ENCODE measurements at places on chromosomes 6 and 20.

DNA sequence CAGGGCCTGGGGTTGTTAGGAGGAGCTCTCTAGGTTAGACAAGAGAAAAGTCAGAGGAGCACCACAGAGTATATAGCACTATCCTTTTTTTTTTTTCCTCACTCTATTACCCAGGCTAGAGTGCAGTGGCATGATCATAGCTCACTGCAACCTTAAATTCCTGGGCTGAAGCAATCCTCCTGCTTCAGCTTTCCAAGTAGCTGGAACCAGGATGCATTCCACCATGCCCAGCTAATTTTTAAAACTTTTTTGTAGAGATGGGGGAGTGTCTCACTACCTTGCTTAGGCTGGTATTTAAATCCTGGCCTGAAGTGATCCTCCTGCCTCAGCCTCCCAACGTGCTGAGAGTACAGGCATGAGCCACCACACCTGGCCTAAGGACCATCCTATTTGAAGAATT, 19.3 kb upstream of the AKIRIN2 start:
- no peak for DNase-seq

DNA sequence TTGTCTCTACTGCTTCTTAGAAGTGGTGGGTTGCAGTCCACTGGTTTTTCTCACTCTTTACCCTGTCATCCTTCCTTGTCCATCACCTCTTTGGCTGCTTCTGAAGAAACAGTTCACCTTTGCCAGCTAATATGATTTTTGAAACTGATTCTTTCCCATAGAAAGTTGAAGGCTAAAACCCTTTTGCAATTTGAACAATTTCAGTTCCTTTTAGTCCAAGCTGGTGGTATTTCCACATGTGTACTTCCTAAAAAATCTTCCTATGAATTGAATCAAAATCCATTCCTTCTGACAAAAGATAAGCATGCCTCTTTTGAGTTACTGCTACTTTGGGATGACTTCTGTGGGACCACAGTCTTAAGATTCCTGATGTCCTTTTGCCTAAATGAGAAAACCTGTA, 210.0 kb upstream of the MAN1A1 start:
- no peak for DNase-seq

GRCh38 chr6:43876602-43877001, 106.6 kb downstream of the VEGFA start:
- DNase-seq = no peak

GRCh38 chr6:116697480-116697879, 16.5 kb downstream of the KPNA5 start:
- no peak for DNase-seq

GRCh38 chr6:25928562-25929324, 1.7 kb downstream of the SLC17A2 start:
- DNase-seq = no peak

GRCh38 chr20:25865715-25866656, 169.3 kb upstream of the ZNF337 start:
- DNase-seq = peak; percentile 89

GRCh38 chr20:46832555-46832954, 62.1 kb upstream of the EYA2 start:
- no peak for DNase-seq

- DNase-seq = no peak
These were observed 256.2 kb downstream of the CLIC5 start for GRCh38 chr6:45759472-45759810.

DNA sequence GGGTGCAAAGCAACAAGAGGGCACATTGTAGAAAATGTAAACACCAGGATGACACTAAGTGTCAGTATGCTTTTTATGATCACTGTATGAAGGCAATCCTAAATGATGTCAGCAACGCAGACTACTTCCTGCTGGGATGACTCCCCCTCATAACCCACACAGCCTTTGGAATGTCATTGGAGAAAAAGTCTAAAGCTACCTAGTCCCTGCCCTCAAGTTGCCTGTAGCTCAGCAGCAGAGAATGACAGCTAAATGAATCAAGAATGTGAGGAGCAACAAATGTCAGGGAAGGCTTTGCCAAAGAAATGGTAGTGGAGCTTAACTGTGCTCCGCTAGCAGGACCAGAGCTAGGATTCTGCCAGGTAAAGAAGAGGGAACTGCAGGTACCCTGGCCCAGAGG, 555.6 kb downstream of the CD83 start:
- no peak for DNase-seq

DNA sequence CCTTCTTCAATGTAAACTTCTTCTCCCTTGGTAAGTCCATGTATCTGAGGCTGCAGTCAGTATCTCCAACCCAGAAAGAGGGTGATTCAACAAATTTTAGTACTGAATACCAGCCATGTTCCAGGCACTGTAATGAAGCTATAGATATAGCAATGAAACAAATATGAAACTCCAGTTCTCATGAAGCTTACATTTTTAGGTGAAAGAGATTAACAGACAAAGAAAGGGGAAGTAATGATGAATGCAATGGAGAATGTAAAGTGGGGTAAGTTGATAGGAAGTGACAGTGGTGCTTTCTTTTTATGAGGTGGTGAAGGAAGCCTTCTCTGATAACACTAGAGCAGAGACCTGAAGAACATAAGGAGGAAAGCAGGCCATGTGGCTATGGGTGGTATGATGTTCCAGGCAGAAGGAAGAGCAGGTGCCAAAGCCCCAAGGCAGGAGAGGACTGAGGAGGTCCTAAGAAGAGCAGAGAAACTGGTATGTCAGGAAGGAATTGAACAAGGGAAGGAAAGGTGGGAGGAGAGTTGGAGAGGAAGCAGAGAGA, 143.6 kb downstream of the TFAP2B start:
- DNase-seq = no peak

GRCh38 chr6:124798942-124799496, 163.2 kb upstream of the RNF217 start:
- no peak for DNase-seq

- no peak for DNase-seq
These were observed 14.0 kb downstream of the GCNT2 start for GRCh38 chr6:10535193-10535592.

- peak; percentile 39 for DNase-seq
These were observed 113.8 kb upstream of the AFDN start for GRCh38 chr6:167712731-167713475.

Data from ecto neural progenitor cell (in vitro differentiated cells).